Smooth muscle cell of the umbilical artery (primary cell): ENCODE measurements at places on chromosomes 7 and 10. TPM values are rescaled to one million over a fixed set of nuclear protein-coding genes. Genes with fewer than 3 reads are reported as not detected.

Gene GRID1
- total RNA-seq = 0.09 and 0.30 TPM in 2 replicates

Gene WDFY4
- total RNA-seq = not detected in 2 replicates

Gene HOXA6
- 3.6 and 5.8 TPM in 2 replicates for total RNA-seq

Gene WAC
- 42.5 and 69.2 TPM in 2 replicates for total RNA-seq

Gene PNLIP
- not detected in 2 replicates for total RNA-seq

Gene SH2D4B
- total RNA-seq = under 0.01 TPM in 1 of 2 replicates, not detected in the other

Gene RBP4
- 0.09 and 0.30 TPM in 2 replicates for total RNA-seq

Gene COL28A1
- total RNA-seq = 0.32 TPM in 1 of 2 replicates, not detected in the other

Gene CEP55
- 2.7 and 23.3 TPM in 2 replicates for total RNA-seq

Gene MLXIPL
- not detected in 2 replicates for total RNA-seq

Gene LRRC61
- total RNA-seq = 1.8 and 2.2 TPM in 2 replicates

Gene PTN
- 4.4 and 7.7 TPM in 2 replicates for total RNA-seq

Gene PAX4
- not detected in 2 replicates for total RNA-seq

Gene PON1
- not detected in 2 replicates for total RNA-seq

Gene NUP205
- total RNA-seq = 36.8 and 56.8 TPM in 2 replicates

Gene EGFR
- 60.3 and 152 TPM in 2 replicates for total RNA-seq

Gene DLX6
- total RNA-seq = not detected in 2 replicates

Gene CRTAC1
- total RNA-seq = under 0.01 TPM in 1 of 2 replicates, not detected in the other

Gene PIP
- not detected in 2 replicates for total RNA-seq

Gene FAM241B
- total RNA-seq = 0.89 and 1.3 TPM in 2 replicates

Gene GATA3
- not detected in 2 replicates for total RNA-seq

Gene ANKRD30A
- not detected in 2 replicates for total RNA-seq

Gene TAS2R60
- total RNA-seq = not detected in 2 replicates

Gene COL26A1
- total RNA-seq = not detected in 2 replicates

Gene SHH
- not detected in 2 replicates for total RNA-seq

Gene ERVW-1
- total RNA-seq = not detected in 2 replicates

Gene GSTO2
- 2.4 and 2.6 TPM in 2 replicates for total RNA-seq

Gene GPR15LG
- not detected in 2 replicates for total RNA-seq

Gene COG5
- 45.4 and 83.5 TPM in 2 replicates for total RNA-seq

Gene RAB18
- 49.6 and 77.6 TPM in 2 replicates for total RNA-seq

Gene LZTS2
- 49.3 and 91.0 TPM in 2 replicates for total RNA-seq

Gene OR6V1
- not detected in 2 replicates for total RNA-seq

Gene ATRNL1
- total RNA-seq = 0.97 and 2.7 TPM in 2 replicates

Gene SLC39A12
- not detected in 2 replicates for total RNA-seq

Gene MYOF
- 202 and 385 TPM in 2 replicates for total RNA-seq
